ENCODE measurements at places on chromosomes 2 and 18.

DNA sequence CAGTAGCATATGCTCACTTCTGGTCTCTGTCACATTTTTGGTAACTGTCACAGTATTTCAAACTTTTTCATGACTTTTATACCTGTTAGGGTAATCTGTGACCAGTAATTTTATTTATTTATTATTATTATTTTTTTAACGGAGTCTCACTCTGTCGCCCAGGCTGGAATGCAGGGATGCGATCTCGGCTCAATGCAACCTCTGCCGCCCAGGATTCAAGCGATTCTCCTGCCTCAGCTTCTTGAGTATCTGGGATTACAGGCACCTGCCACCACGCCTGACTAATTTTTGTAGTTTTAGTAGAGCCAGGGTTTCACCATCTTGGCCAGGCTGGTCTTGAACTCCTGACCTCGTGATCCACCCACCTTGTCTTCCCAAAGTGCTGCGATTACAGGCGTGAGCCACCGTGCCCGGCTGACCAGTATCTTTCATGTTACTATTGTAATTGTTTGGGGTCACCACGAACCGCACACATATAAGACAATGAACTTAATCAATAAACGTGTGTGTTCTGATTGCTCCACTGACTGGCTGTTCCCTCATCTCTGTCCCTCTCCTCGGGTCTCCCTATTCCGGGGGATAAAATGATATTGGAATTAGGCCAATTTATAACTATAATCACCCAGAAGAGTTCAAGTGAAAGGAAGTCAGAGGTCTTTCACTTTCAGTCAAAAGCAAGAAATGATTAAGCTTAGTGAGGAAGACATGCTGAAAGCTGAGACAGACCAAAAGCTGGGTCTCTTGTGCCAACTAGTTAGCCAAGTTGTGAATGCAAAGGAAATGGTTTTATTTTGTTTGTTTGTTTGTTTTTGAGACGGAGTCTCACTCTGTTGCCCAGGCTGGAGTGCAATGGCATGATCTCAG, 22.9 kb downstream of the TGIF1 start:
- DNase-seq = no peak

DNA sequence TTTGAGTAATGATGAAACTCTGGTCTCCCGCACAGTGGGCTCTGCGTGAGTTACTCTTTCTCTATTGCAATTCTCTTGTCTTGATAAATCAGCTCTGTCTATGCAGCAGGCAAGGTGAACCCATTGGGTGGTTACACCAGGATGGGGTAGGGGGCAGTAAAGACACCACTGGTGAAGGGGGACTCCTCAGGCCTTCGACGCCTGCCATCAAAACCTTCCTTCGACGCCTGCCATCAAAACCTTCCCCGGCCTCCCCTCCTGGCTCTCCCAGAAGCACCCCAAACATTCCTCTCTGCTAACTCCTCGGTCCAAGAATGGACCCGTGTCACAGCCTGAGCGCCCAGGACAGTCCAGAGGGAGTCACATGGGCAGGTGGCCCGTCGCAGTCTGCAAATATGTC, 4.8 kb upstream of the STARD7 start:
- no peak for DNase-seq

DNA sequence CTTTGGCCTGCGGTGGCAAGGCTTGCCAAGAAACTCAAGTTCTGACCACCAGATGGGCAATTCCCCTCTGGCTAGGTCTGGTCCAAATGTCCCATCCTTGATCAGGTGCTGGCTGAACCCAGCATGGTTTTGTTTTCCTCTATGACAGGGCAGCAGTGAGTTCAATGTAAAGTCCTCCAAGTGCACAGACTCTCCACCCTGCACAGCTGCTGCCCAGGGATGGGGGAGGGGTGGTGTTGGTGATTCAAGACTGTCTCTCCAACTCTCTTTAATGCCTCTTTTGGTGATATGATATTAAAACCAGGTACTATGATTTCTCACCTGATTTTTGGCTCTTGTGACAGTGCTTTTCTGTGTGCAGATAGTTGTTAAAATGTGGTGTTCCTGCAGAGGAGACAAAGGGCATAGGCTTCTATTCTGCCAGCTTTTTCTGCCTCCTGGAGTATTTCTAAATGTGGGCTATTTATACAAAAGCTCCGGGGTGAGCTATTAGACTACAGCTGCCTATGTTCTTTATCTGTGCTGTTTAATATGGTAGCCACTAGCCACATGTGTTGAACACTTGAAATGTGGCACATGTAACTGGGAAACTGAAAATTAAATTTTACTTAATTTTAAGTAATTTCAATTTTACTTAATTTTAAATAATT, 64.0 kb upstream of the STK39 start:
- no peak for DNase-seq

DNA sequence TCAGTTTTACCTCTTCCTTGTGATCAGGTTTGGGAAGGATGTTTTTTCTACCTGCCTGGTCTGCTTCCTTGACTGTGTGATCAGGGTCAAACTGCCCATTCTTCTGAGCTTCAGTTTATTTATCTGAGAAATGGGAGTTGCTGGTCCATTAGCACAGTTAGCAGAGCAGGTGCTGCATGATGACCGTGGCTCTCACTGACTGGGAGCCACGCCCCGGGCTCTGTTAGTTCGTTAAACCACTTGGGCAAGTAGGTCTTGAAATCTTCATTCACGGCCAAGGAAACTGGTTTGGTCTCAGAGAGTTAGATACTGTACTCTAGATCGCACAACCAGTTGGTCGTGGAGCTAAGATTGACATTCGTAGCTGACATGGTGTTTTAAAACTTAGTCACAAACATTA, 41.7 kb downstream of the INPP5D start:
- no peak for DNase-seq

GRCh38 chr2:47675196-47675825, 107.6 kb upstream of the MSH6 start:
- DNase-seq = no peak

- DNase-seq = no peak
Measured at GRCh38 chr2:38619458-38620164, 16.9 kb upstream of the HNRNPLL start.

DNA sequence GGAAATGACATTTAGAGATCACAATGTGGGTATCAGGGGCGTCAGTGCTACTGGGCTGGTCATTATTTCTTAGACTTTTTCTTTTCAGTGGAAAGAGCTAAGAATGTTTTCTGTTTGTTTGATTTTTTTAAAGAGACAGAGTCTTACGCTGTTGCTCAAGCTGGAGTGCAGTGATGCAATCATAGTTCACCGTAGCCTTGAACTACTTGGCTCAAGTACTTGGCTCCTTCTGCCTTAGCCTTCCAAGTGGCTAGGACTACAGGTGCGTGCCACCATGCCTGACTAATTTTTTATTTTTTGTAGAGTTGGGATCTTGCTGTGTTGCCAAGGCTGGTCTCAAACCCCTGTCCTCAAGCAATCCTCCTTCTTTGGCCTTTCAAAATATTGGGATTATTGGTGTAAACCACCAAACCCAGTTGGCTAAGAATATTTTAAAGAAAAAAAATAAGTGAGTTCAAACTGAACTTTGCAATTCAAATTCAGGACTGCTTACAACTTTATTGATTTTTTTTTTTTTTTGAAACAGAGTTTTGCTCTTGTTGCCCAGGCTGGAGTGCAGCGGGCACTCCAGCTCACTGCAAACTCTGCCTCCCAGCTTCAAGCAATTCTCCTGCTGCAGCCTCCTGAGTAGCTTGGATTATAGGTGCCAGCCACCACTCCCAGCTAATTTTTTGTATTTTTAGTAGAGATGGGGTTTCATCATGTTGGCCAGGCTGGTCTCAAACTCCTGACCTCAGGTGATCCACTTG, 154.2 kb downstream of the MIB1 start:
- DNase-seq = no peak

DNA sequence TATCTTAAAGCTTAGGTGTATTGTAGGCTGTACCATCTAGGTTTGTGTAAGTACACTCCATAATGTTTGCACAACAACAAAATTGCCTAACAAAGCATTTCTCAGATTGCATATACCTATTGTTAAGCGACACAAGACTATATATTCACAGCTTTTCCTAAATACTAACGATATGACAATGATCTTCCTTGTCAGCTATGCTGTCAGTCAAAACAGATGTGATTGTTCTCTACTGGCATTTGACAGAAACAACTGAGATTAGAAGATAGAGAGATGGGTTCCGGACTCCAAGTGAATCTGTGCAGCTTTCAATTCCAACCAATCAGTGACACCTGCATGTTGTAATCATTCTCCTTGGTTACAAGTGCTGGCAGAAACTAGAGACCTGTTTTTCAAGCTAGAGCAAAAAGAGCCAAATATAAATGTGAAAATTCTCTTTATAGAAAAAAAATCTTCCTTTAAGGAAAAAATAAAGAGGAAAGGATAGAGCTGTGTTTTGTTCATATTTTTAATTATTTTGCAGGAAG, 1232.3 kb upstream of the SLC39A10 start:
- DNase-seq = no peak

DNA sequence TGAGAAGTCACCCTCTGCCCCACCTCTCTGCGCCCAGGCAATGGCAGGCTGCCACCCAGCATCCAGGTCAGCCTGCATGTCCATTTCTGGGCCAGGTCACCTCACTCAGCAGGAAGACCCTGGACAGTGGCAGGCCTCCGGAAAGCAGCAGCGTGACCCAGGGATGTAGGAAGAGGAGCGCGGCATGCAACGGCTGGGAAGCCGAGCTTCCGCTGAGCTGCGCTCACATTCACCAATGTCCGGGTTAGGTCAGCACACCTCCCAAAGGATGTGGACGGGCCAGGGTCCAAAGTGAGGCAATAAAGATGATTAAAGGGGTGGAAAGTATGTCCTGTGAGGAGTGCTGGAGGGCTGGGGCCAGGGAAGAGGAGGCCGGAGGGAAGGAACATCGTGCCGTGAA, 174.5 kb downstream of the CTIF start:
- no peak for DNase-seq

- DNase-seq = no peak
Measured at GRCh38 chr2:152506843-152507242, 171.9 kb downstream of the FMNL2 start.

GRCh38 chr2:207288628-207289027, 122.9 kb upstream of the KLF7 start:
- no peak for DNase-seq
